Gastrocnemius medialis (tissue), 4 donors: ENCODE measurements at places on chromosomes 3 and 15. TPM values are rescaled to one million over a fixed set of nuclear protein-coding genes. Genes with fewer than 3 reads are reported as not detected.

DNA sequence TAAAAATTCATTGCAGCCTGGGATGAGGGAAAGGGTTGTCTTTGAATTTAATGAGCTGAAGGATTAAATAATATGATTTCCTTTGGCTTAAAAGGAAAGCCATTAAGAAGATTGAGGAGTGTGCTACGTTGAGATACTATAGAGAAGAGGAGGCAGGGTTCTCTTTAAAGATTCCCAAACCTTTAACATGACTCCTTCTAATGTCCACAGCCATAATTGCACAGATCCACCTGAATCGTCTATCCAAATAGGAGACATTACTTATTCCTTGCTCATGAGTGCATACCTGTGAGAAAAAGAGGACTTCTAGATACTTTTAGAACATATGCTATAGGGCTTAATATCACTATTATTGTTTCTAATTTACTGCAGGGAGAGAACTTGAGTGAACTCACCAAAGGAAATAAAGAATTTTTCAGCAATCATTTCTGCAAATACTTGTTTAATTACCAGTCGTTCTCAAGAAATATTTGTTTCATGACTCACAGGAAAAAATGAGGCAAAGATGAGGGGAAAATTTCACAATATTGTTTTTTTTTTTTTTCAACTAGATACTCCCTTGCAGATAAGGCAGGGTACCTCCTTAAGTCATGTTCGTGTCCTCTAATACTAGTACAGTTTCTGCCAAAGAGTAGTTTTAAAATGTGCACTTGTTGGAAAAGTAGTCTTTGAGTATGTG is 8.9 kb upstream of the SUCNR1 start:
- H3K36me3 ChIP-seq: no peaks in the 10 kb centered on the region
- no peak for DNase-seq
- H3K27me3 ChIP-seq: no peaks in the 10 kb centered on the region
- H3K4me1 ChIP-seq: no peaks in the 10 kb centered on the region
- H3K4me3 ChIP-seq: no peak overlapping the region

GRCh38 chr15:52870015-52870414 is 79.9 kb upstream of the ONECUT1 start:
- no peak for DNase-seq
- no peaks in the 10 kb centered on the region for H3K4me1 ChIP-seq
- H3K4me3 ChIP-seq: no peak overlapping the region
- no peaks in the 10 kb centered on the region for H3K27me3 ChIP-seq
- no peak overlapping the region for H3K27ac ChIP-seq
- H3K36me3 ChIP-seq: no peaks in the 10 kb centered on the region

DNA sequence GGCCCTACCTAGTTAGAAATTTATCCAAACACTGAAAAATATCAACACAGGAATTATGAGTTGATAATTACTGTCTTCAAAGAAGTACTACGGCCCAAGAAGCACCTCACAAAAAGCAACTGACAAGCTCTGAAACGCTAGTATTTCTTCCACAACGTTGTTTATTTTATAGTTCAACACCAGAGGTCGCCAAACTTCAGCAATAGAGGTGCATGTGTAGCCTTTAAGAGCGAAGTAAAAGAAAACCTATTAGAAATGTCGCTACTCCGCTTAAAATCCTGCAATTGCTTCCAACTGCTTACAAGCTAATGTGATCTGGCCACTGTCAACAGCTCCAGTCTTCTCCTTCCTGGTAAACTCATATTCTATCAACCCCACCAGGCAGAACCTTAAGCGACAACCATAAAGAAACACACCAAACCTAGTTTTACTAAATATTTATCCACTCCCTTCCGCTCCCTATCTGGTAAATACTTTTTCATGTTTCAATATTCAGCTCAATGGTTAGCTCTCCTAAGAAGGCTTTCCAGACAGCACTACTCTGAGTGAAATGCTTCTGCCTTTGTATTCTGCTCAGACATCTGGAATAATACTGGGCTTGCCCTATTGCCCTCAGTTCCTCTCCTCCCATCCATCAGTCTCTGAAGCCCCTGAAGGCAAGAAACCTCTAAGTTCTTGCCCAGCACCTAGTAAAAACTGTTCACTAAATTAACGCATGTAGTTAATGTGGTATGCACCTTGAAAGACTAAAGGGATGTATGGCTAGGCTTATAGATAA is 110.2 kb downstream of the NR1I2 start:
- no peaks in the 10 kb centered on the region for H3K27me3 ChIP-seq
- no peak for DNase-seq
- no peak overlapping the region for H3K27ac ChIP-seq
- H3K4me3 ChIP-seq: no peak overlapping the region

TMEM212 gene
- total RNA-seq: not detected
